ENCODE measurements at places on chromosomes 4 and X. TPM values are rescaled to one million over a fixed set of nuclear protein-coding genes. Genes with fewer than 3 reads are reported as not detected.

- no peak overlapping the region for H3K27ac ChIP-seq
- no peak for DNase-seq
- H3K36me3 ChIP-seq, result no peaks in the 10 kb centered on the region
- H3K4me3 ChIP-seq, result no peak overlapping the region
Measured at GRCh38 chrX:32489125-32489524, 722.2 kb downstream of the DMD start.

DNA sequence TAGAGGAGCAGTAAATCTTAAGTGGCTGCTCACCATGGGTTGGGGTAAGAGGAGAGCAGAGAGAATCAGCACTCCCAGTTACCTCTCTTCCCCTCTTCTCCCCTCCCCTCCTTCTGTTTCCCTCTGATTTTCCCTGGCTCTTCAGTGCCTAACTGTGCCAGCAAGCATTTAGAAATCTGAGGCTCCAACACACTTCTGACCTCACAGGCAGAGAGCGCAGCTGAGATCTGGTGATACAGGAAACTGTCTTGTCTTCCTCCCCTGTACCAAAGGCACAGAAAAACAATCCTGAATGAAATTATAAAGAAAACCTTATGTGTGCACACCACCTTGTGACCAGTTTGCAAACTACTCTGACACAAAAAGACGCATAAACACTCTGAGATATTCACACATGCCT is 82.4 kb upstream of the SMIM10 start:
- peaks cover 10% of the 10 kb centered on the region for H3K4me1 ChIP-seq
- DNase-seq, result no peak
- peak overlapping the region; percentile 71 for H3K27ac ChIP-seq
- no peak overlapping the region for H3K4me3 ChIP-seq

DNA sequence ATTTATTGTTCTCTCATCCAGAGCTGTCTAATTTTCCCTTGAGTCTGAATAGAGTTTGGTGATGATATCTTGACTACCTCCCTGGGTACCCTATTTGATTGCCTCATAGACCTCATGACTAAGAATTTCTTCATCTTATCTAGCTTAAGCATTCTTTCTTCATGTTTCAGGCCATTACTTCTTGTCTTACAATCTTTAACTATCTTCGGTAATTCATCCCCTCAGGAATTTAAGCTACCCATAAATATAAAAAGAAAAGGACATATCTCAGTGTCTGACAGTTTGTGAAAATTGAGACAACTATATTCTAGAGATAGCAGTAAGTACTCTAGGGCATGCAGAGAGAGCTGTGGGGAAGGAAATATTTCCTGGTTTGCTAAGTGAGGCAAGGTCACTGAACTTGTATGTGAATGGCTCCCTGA is 466.1 kb upstream of the GRID2 start:
- no peak for DNase-seq
- no peaks in the 10 kb centered on the region for H3K4me1 ChIP-seq
- H3K36me3 ChIP-seq, result no peaks in the 10 kb centered on the region
- no peaks in the 10 kb centered on the region for H3K27me3 ChIP-seq

GRCh38 chr4:14518136-14518535 is 484.1 kb upstream of the CPEB2 start:
- H3K27me3 ChIP-seq, result peaks cover 4% of the 10 kb centered on the region
- H3K4me3 ChIP-seq, result no peak overlapping the region
- no peak overlapping the region for H3K27ac ChIP-seq
- H3K4me1 ChIP-seq, result no peaks in the 10 kb centered on the region
- no peak for DNase-seq

DNA sequence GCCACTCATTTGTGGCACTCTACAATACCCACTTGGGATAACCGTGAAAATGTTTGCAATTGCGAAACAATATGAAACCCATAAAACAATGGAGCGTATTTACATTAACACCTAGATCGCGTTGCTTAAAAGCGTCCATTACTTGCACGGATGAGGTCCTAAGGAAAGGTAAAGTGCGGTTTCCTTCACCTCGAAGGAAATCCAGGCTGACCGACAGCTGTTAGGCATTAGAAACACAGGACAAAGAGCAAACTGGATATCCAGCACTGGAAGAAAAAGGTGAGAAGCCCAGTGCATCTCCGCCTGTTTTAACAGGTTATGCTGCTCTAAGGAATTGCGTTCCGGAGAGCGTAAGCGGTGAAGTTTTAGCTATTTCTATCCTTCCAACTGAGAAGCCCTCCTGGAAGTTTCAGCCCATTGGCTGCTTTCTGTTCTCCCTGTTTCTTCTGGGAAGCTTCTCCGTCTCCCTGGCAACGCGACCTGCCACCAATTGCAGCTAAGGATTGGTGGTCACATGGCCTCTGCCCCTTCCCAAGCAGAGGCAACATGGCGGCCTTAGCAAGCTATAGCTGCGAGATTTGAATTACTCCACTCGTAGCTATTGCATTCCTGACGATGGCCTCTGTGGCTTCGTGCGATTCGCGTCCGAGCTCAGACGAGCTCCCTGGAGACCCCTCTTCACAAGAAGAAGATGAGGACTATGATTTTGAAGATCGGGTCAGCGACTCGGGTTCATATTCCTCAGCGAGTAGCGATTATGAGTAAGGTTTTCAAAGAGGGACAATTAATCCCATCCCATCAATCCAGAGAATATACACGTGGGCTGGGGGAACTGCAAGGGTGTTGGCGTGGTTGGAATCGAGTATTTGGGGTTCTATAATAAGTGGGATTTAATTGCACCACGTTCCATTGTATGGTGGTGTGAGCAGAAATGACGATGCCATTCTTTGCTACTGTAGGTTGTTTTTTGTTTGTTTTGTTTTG is at the start of gene INTU:
INTU (plus strand) TSS at position 538 of the 984 bp plus-strand sequence; CDS start at position 616, 78 bp downstream.
- DNase-seq, result no peak
- peaks cover 37% of the 10 kb centered on the region for H3K27me3 ChIP-seq
- H3K4me1 ChIP-seq, result peaks cover 12% of the 10 kb centered on the region
- no peak within 1 kb of the TSS for H3K27ac ChIP-seq
- H3K36me3 ChIP-seq, result no peaks in the 10 kb centered on the region

DNA sequence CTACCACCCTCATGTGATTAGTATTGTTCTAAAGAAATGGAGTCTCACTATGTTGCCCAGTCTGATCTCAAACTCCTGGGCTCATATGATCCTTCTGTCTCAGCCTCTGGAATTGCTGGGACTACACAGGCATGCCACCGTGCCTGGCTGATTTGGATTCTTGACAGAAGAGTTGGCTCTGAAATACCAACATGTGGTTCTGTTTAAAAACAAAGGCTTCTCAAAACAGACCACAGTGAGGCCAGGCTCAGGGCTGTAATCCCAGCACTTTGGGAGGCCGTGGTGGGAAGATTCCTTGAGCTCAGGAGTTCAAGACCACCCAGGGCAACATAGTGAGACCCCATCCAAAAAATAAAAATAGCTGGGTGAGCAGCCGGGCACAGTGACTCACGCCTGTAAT is 126.7 kb downstream of the DHRSX start:
- DNase-seq, result no peak
- peaks cover 33% of the 10 kb centered on the region for H3K36me3 ChIP-seq
- H3K27me3 ChIP-seq, result no peaks in the 10 kb centered on the region
- no peak overlapping the region for H3K27ac ChIP-seq
- peaks cover 22% of the 10 kb centered on the region for H3K4me1 ChIP-seq

- DNase-seq, result no peak
- peaks cover 40% of the 10 kb centered on the region for H3K4me1 ChIP-seq
- H3K27ac ChIP-seq, result peak overlapping the region; percentile 72
Measured at GRCh38 chrX:40581336-40581920, 658 bp downstream of the ATP6AP2 start.

DNA sequence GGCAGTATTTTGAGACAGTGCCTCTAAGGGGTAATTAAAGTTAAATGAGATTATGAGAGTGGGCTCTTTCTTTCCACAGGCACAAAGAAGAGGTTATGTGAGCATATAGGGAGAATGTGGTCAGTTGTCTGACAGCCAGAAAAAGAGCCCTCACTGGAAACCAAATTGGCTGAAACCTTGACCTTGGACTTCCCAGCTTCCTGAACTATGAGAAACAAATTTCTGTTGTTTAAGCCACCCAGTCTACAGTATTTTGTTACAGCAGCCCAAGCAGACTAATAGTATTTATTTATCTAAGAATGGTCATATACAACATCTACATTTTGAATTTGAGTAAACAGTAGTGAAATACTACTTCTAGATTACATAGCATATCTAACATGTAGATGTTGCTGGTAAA is 473.8 kb downstream of the IL15 start:
- peaks cover 6% of the 10 kb centered on the region for H3K4me1 ChIP-seq
- peaks cover 44% of the 10 kb centered on the region for H3K36me3 ChIP-seq
- no peak overlapping the region for H3K4me3 ChIP-seq

GRCh38 chrX:153732401-153732800 is 7.7 kb downstream of the ABCD1 start:
- H3K36me3 ChIP-seq, result peaks cover 9% of the 10 kb centered on the region
- no peaks in the 10 kb centered on the region for H3K27me3 ChIP-seq

- peaks cover 15% of the 10 kb centered on the region for H3K4me1 ChIP-seq
- H3K4me3 ChIP-seq, result no peak overlapping the region
- no peaks in the 10 kb centered on the region for H3K36me3 ChIP-seq
- H3K27ac ChIP-seq, result no peak overlapping the region
Measured at GRCh38 chrX:10197279-10198210, 40.8 kb downstream of the CLCN4 start.

DNA sequence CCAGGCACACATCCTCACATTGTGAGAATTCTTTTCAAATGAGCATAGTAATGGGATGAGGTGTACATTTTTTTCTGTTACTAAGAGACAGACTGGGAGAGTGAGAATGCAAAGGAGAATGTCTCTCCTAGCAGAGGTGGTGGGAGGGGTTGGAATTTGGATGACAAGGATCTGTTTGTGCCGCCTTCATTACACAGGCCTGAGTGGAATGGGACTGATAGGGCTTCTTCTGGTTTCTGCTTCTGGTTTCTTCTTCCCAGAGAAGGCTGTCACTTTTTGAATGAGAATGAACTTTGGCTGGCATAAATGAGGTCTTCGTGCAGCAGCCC is 55.4 kb downstream of the C4orf51 start:
- no peaks in the 10 kb centered on the region for H3K4me1 ChIP-seq
- DNase-seq, result no peak
- H3K36me3 ChIP-seq, result no peaks in the 10 kb centered on the region
- H3K4me3 ChIP-seq, result no peak overlapping the region
- peaks cover 6% of the 10 kb centered on the region for H3K27me3 ChIP-seq
- H3K27ac ChIP-seq, result no peak overlapping the region

- H3K4me3 ChIP-seq, result no peak overlapping the region
- no peak for DNase-seq
- no peak overlapping the region for H3K27ac ChIP-seq
- H3K36me3 ChIP-seq, result no peaks in the 10 kb centered on the region
- H3K27me3 ChIP-seq, result peaks cover 64% of the 10 kb centered on the region
Measured at GRCh38 chr4:153794006-153794405, 5.1 kb upstream of the SFRP2 start.

DNA sequence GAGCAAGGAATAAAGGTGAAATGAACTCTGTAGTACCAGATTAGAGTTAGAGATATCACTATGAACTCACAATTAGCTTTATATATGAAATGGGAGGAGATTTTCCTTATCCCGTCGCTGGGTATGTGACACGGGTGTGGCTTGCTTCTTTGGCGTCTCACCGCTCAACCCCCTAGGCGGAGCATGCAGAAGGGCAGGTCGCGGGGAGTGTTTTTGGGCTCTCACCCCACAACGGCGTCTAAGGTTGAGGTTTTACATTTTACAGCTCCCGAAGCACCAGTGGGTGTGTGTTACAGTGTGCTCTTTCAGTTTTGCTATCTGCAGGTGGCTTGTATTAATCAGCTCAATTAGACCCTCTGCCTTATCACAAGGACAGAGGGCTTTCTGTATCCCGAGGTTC is 42.1 kb upstream of the MAGEB10 start:
- no peaks in the 10 kb centered on the region for H3K27me3 ChIP-seq
- DNase-seq, result no peak

DNA sequence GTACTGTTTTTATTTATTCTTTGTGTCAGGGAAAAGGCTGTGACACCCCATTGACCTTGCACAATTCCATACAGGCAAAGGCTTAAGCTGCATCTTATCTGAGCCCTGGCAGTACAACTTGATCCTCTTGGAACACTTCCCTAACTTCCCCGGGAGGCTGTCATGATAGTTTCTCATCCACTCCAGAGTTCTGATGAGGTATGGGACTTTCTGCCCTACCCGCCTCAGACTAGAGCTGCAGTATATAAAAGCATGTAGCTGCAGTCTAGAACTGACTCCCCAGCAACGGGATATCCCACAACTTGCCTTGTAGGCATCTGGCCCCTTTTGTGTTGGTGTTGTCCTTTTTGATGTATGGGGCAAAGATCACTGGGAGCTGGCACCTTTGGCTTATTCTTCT is 72.7 kb downstream of the FNIP2 start:
- H3K36me3 ChIP-seq, result no peaks in the 10 kb centered on the region
- H3K4me1 ChIP-seq, result no peaks in the 10 kb centered on the region
- H3K27ac ChIP-seq, result no peak overlapping the region
- H3K27me3 ChIP-seq, result no peaks in the 10 kb centered on the region

DNA sequence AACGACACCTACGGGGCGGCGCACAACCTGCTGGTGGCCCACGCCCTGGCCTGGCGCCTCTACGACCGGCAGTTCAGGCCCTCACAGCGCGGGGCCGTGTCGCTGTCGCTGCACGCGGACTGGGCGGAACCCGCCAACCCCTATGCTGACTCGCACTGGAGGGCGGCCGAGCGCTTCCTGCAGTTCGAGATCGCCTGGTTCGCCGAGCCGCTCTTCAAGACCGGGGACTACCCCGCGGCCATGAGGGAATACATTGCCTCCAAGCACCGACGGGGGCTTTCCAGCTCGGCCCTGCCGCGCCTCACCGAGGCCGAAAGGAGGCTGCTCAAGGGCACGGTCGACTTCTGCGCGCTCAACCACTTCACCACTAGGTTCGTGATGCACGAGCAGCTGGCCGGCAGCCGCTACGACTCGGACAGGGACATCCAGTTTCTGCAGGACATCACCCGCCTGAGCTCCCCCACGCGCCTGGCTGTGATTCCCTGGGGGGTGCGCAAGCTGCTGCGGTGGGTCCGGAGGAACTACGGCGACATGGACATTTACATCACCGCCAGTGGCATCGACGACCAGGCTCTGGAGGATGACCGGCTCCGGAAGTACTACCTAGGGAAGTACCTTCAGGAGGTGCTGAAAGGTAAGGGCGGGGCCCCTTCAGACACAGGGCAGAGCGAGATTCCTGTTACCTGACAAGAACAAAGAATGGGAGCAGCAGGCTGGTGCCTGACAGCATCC is 11.7 kb downstream of the RPL9 start:
- DNase-seq, result peak; percentile 42
- H3K27ac ChIP-seq, result peak overlapping the region; percentile 8
- no peaks in the 10 kb centered on the region for H3K36me3 ChIP-seq

GRCh38 chrX:65712005-65712806 is 44.8 kb downstream of the MSN start:
- H3K4me1 ChIP-seq, result peaks cover 64% of the 10 kb centered on the region
- H3K27ac ChIP-seq, result no peak overlapping the region
- no peak for DNase-seq
- no peak overlapping the region for H3K4me3 ChIP-seq

ARMCX4 gene
- 14.5 TPM for total RNA-seq

TRIM2 gene
- total RNA-seq, result 1.8 TPM

STOX2 gene
- not detected for total RNA-seq

MAGEA6 gene
- not detected for total RNA-seq

MAGEA2B gene
- not detected for total RNA-seq

NHS gene
- total RNA-seq, result not detected

LUZP4 gene
- total RNA-seq, result not detected

CLNK gene
- not detected for total RNA-seq

MMRN1 gene
- 0.08 TPM for total RNA-seq

AMMECR1 gene
- 9.3 TPM for total RNA-seq

ADGRG2 gene
- total RNA-seq, result not detected

CYBB gene
- 4.5 TPM for total RNA-seq

NPNT gene
- total RNA-seq, result not detected

SHROOM3 gene
- total RNA-seq, result not detected

TXK gene
- total RNA-seq, result 140 TPM
